ENCODE measurements at places on chromosomes 3 and 15. TPM values are rescaled to one million over a fixed set of nuclear protein-coding genes. Genes with fewer than 3 reads are reported as not detected.

Gene CCDC39
- total RNA-seq: not detected

Gene OR5K3
- not detected for total RNA-seq

Gene COPG1
- total RNA-seq: 85.9 TPM

Gene CLRN1
- total RNA-seq: not detected

Gene SETD5
- 209 TPM for total RNA-seq

GRCh38 chr3:112967425-112967824, 7.5 kb downstream of the CD200R1 start:
- DNase-seq: no peak

DNA sequence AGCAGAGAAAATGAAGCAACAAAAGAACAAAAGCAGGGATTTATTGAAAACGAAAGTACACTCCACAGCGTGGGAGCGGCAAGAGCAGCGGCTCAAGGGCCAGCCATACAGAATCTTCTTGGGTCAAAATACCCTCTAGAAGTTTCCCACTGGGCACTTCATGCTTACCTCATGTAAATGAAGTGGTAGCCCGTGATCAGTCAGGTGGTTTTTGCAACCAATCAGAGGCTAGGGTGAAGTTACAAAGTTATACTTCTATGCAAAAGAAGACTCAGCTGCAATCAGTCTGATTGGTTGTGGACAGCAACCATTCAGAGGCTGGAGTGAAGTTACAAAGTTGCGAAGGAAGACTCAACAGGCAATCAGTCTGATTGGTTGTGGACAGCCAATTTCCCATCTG, 37.8 kb upstream of the TRH start:
- DNase-seq: peak; percentile 26

- DNase-seq: peak; percentile 59
Measured at GRCh38 chr15:97909291-97909891, 51.1 kb upstream of the ARRDC4 start.

DNA sequence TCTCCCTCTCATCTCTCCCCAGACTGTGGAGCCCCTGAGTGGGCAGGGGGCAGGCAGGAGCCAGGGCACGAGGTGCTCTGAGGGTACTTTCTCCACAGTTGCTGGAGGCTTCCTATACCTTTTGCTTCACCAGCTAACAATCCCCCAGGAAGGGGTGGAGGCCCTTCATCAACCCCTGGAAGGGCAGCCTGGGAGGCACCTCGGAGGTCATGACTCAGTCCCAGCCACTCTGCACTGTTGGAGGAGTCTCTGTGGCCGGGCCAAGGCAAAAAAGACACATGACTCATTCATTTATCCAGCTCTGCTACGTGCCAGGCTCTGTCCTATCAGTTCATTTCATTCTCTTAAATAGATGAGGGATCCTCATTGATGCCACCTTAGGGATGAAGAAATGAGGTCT, 15.6 kb upstream of the KY start:
- no peak for DNase-seq

GRCh38 chr15:42749266-42749665, 12.3 kb upstream of the CDAN1 start:
- DNase-seq: no peak

DNA sequence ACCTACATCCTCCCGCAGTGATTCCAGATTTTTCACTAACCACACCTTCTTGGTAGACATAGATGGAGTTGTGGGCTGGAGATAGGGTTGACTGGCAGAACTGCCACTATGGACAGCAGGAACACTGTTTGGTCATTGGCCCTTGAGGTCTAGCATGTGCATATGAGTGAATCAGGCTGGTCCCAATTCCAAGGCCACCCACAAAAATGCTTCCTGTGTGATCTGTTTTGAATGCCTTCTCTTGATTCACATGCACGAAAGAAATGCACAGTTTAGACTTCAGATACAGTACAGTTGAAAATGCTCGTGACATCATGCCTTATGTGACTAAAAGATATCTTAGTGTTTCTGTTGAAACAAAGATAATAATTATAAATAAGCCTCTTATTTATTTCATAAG, 285.8 kb upstream of the SEMA6D start:
- DNase-seq: no peak

GRCh38 chr3:73298243-73299183, 237.1 kb downstream of the EBLN2 start:
- no peak for DNase-seq

- no peak for DNase-seq
Measured at GRCh38 chr15:67026610-67026967, 38.8 kb upstream of the SMAD3 start.

GRCh38 chr15:58307313-58307961, 124.4 kb upstream of the LIPC start:
- no peak for DNase-seq

GRCh38 chr3:184525337-184526087, 36.1 kb upstream of the EPHB3 start:
- peak; percentile 34 for DNase-seq

GRCh38 chr15:79972863-79973262, 1.9 kb upstream of the BCL2A1 start:
- DNase-seq: no peak

GRCh38 chr3:54372232-54372631, 249.9 kb downstream of the CACNA2D3 start:
- no peak for DNase-seq

GRCh38 chr3:175743733-175744400, 884.7 kb downstream of the NAALADL2 start:
- no peak for DNase-seq

GRCh38 chr3:190094160-190094718, 26.5 kb downstream of the P3H2 start:
- no peak for DNase-seq

All from B cell (primary cell).